Chondrocyte (in vitro differentiated cells): ENCODE measurements at places on chromosomes 7 and 10. TPM values are rescaled to one million over a fixed set of nuclear protein-coding genes. Genes with fewer than 3 reads are reported as not detected.

DNA sequence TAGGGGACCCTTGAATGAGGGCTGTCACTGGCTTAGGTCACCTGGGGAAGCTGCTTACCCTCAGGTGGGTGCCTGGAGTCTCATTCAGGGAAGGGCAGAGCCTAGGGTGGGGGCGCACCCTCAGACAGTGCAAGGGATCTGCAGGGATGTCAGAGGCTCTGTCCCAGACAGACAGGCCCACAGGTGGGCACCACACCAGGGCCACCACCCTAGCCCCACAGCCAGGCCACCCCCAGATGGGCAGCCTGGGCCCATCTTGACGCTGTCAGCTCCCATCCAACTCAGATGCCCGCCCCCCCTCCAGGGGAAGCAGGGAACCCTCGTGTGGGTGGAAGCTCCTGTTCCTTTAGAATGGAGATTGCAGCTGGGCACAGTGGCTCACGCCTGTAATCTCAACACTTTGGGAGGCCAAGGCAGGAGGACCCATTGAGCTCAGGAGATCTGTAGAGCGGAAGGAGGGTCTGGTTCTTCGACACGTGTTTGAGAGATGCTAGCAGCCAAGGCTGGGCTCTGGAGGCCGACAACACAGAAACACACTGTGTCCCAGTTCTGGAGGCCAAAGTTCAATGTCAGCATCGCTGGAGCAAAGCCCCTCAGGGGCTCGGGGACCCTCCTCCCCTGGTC lies 58.5 kb upstream of the DNAJB6 start:
- no peak overlapping the region for H3K4me3 ChIP-seq
- DNase-seq: peak; percentile 92
- H3K27ac ChIP-seq: no peak overlapping the region
- H3K4me1 ChIP-seq: peaks cover 20% of the 10 kb centered on the region

Gene ZNF316
- 26.0 to 32.5 TPM (median 28.9 TPM) in 3 replicates for total RNA-seq

Gene HMX3
- total RNA-seq: not detected in 3 replicates

DNA sequence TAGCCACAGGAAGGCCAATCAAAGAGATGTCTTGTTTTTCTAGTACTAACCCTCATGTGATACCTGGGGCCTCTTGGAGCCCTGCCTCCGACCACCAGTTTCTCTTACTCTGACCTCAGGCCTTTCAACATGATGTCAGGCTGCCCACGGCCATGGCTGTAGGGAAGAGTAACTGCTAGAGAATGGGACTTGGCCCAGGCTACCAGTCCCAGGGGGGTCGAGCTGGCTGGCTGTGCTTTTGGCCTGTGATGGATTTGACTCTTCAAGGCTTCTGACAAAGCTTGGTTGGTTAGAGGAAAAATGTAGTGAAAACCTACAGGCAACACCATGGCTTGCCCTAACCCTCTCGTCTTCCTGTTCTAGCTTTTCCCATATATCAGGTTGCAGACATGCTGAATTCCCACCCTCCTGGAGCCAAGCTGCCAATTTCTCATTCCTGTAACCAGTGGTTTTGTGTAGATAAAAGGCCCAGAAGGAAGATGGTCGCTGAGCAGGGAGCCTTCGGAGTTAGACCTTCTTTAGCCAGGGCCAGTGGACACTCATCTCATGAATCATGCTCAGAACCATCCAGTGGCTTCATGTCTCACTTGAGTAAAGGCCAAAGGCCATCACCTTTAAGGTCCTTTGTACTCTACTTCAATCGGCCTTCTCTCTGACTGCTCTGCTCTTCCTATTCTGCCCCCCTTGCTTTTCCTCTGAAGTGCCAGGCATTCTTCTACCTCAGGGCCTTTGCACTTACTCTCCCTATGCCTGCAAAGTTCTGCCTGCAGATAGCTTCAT lies 19.7 kb downstream of the SUFU start:
- H3K36me3 ChIP-seq: peaks cover 4% of the 10 kb centered on the region
- H3K27me3 ChIP-seq: no peaks in the 10 kb centered on the region
- H3K4me1 ChIP-seq: peaks cover 36% of the 10 kb centered on the region
- no peak overlapping the region for H3K4me3 ChIP-seq
- peak; percentile 51 for DNase-seq
- peak overlapping the region; percentile 91 for H3K27ac ChIP-seq

Gene ACBD7
- total RNA-seq: 0.51 to 2.2 TPM (median 1.1 TPM) in 3 replicates

Gene ZNF277
- total RNA-seq: 15.5 to 18.8 TPM (median 16.2 TPM) in 3 replicates

Gene GNAT3
- total RNA-seq: not detected in 3 replicates

DNA sequence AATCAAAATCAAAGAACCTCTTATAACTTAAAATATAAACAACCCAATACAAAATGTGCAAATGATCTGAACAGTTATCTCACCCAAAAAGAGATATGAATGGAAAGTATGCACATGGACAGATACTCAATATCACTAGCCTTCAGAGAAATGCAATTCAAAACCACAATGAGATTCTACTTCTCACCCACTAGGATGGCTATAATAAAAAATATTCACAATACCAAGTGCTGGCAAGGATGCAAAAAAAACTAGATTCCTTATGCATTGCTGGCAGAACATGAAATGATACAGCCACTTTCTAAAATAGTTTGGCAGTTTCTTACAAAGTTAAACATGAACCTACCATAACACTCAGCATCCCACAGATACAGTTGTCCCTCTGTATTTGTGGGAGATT lies 130.1 kb upstream of the LRRN3 start:
- no peaks in the 10 kb centered on the region for H3K36me3 ChIP-seq
- H3K27ac ChIP-seq: no peak overlapping the region
- DNase-seq: no peak
- H3K27me3 ChIP-seq: no peaks in the 10 kb centered on the region
- H3K4me3 ChIP-seq: no peak overlapping the region
- peaks cover 15% of the 10 kb centered on the region for H3K4me1 ChIP-seq

Gene FKBP6
- total RNA-seq: not detected in 3 replicates

GRCh38 chr10:80964955-80965614 lies 427.4 kb downstream of the SH2D4B start:
- H3K27ac ChIP-seq: no peak overlapping the region
- DNase-seq: no peak
- H3K4me1 ChIP-seq: no peaks in the 10 kb centered on the region
- H3K27me3 ChIP-seq: peaks cover 6% of the 10 kb centered on the region
- H3K36me3 ChIP-seq: no peaks in the 10 kb centered on the region
- H3K4me3 ChIP-seq: no peak overlapping the region

DNA sequence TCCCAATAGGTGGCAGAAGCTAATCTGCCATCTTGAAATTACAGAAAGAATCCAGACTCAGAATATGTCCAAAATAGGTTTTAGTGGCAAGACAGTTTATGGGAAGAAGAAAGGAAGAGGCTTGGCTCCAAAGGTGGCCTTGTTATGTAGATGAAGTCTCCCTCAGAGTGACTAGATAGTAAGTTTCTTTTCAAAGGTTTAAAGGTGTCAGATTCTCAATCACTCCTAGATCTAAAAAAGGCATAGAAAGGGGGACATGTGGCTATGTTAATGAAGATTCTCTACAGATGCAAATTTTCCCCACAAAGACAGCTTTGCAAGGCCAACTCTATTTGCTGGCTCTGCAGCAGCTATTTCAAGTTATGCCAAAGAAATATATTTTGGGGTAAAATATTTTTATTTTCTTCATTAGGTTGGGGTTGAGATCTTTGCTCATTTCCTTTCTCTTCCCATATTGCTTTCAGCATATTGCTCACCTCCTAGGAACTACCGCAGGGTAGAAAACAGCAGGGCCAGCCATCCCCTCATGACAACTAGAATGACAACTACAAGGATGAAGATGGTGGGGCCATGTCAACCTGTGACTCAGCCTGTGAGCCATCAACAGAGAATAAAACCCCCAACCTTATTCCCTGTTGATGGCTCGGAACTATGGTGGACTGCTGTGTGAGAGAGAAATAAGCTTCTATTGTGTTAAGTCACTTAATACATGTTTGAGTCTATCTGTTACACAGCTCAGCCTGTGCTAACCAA lies 274.0 kb upstream of the GALNT17 start:
- no peaks in the 10 kb centered on the region for H3K4me1 ChIP-seq
- peaks cover 1% of the 10 kb centered on the region for H3K36me3 ChIP-seq
- H3K4me3 ChIP-seq: no peak overlapping the region
- peaks cover 10% of the 10 kb centered on the region for H3K27me3 ChIP-seq
- no peak for DNase-seq
- no peak overlapping the region for H3K27ac ChIP-seq

GRCh38 chr7:37111459-37111858 lies 337.2 kb downstream of the ELMO1 start:
- H3K4me3 ChIP-seq: no peak overlapping the region
- H3K4me1 ChIP-seq: peaks cover 20% of the 10 kb centered on the region
- no peak for DNase-seq
- peaks cover 3% of the 10 kb centered on the region for H3K36me3 ChIP-seq

GRCh38 chr7:125467996-125468854 lies 538.6 kb upstream of the POT1 start:
- H3K4me3 ChIP-seq: no peak overlapping the region
- no peak for DNase-seq
- H3K36me3 ChIP-seq: no peaks in the 10 kb centered on the region
- H3K27ac ChIP-seq: no peak overlapping the region
- H3K27me3 ChIP-seq: peaks cover 5% of the 10 kb centered on the region

GRCh38 chr10:80589726-80590373 lies 52.1 kb downstream of the SH2D4B start:
- DNase-seq: no peak
- no peak overlapping the region for H3K4me3 ChIP-seq
- no peaks in the 10 kb centered on the region for H3K36me3 ChIP-seq

Gene PRPS1L1
- total RNA-seq: not detected in 3 replicates

DNA sequence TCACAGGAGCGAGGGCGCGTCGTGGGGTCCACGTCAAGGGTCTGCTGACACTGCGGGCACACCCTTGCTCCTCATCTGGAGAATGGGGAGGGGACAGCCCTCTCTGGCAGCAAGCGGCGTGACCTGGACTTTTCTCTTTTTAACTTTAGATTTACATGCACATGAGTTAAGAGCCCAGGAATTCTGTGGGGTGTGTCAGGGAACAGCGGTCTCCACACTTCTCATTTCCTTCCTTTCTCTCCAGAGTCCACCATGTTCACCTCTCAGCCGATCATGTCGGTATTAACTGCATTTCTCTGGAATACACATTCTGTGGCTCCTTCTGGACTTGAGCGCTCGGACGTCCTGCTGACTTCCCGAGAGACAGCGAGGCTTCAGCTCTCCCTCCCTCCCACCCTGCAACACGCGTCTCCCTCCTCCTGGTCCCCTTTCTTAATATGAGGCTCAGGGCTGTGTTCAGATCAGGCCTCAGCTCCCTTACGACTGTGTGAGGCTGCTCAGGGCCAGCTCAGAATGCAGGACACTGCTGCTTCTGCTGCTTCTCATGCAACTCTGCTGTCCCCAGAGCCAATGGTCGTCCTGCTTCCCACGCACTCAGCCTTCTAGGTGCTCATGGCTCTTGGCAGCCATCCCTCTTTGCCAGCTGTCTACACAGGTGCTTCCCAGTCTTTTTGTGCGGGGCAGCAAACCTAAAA lies 261.3 kb downstream of the ELFN1 start:
- H3K4me1 ChIP-seq: peaks cover 11% of the 10 kb centered on the region
- peaks cover 2% of the 10 kb centered on the region for H3K36me3 ChIP-seq
- no peak for DNase-seq
- H3K27ac ChIP-seq: no peak overlapping the region
- H3K4me3 ChIP-seq: no peak overlapping the region
